ENCODE measurements at places on chromosomes 12 and 14. TPM values are rescaled to one million over a fixed set of nuclear protein-coding genes. Genes with fewer than 3 reads are reported as not detected.

Gene GPR65
- 0.18 TPM for total RNA-seq

Gene WSCD2
- total RNA-seq, result 3.6 TPM

- no peak for DNase-seq
Observed at GRCh38 chr12:65392491-65392890, 114.0 kb downstream of the MSRB3 start.

DNA sequence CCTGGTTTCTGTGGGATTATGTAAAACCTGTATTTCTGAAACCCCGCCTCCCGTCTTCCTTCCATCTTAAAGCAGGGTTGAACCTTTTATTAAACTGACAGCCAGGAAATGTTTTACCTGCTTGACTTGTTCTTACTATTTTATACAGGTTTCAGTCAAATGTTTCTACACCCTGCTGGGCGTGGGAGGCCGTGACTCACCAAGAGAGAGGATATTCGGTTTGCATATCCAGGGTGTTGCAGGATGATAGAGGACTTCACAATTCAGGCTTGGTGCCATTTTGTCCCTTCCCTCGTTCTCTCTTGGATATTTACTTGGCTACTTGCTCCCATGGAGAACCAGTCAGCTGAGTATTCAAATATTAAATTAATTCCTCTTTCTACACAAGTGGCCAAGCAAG, 69.7 kb downstream of the ARF6 start:
- DNase-seq, result no peak

GRCh38 chr12:52181746-52182145, 10.1 kb downstream of the KRT80 start:
- no peak for DNase-seq

- peak; percentile 47 for DNase-seq
Observed at GRCh38 chr12:47812797-47813510, 6.7 kb downstream of the HDAC7 start.

- DNase-seq, result peak; percentile 90
Observed at GRCh38 chr12:54439096-54439495, 20.0 kb upstream of the ITGA5 start.

- DNase-seq, result no peak
Observed at GRCh38 chr12:77941401-77941800, 110.7 kb downstream of the NAV3 start.

DNA sequence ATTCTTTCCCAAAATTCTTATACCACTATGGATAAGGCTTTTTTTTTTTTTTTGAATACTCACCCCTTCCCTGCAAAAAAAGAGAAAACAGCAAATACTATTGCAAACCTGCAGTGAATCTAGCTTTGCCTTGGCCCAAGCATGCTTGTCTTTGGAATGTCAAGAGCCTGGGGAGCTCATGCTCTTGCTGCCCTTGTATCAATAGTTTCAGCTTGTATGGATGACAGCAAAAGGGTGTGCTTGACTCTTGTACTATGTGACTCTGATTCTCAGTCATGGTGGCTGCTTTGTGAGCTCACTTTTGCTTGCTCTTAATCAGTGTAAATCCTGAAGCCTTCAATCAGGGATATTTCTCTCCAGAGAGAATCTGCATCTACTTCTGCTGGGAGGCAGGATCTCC, 149.2 kb downstream of the EMP1 start:
- DNase-seq, result no peak

DNA sequence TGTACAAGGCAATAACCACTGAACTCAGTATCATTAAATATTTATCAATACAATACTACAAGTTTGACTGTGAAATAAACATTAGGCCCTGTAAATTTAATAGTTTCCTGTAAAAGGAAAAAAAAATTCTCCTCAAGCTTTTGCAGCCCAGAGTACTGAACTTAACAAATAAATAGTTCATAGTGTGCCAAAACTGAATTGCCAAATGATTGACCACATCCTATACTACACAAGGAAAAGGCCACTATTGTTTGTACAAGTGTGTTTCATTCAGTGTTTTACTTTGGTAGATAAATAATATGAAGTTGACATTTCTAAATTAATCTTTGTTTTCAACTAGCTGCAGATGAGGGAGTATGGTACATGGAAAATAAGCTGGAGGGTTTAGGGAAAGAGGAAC, 379.6 kb downstream of the FLRT2 start:
- DNase-seq, result no peak

- DNase-seq, result no peak
Observed at GRCh38 chr14:67759916-67760315, 56.5 kb downstream of the ZFYVE26 start.
